ENCODE measurements at places on chromosomes 3 and 15.

DNA sequence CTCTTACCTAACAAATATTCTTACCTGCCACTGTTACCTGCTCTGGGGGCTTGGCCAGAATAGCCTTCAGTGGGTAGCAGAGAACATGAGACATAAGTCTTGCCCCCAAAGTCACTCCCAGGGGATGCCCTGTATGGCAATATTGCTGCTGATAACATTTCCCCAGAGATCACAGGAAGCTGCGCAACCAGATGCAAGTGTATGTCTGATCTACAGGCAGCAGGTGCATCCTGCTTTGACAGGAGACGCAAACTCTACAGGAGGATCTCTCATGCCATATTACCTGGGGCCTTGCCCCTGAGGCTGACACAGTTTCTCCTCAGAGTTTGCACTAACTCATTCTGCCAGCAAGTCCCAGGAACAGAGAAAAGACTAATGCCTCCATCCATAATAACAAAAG lies 174.4 kb upstream of the LPP start:
- no peak for DNase-seq

- no peak for DNase-seq
These were observed 10.5 kb upstream of the HES1 start for GRCh38 chr3:194125442-194125841.

DNA sequence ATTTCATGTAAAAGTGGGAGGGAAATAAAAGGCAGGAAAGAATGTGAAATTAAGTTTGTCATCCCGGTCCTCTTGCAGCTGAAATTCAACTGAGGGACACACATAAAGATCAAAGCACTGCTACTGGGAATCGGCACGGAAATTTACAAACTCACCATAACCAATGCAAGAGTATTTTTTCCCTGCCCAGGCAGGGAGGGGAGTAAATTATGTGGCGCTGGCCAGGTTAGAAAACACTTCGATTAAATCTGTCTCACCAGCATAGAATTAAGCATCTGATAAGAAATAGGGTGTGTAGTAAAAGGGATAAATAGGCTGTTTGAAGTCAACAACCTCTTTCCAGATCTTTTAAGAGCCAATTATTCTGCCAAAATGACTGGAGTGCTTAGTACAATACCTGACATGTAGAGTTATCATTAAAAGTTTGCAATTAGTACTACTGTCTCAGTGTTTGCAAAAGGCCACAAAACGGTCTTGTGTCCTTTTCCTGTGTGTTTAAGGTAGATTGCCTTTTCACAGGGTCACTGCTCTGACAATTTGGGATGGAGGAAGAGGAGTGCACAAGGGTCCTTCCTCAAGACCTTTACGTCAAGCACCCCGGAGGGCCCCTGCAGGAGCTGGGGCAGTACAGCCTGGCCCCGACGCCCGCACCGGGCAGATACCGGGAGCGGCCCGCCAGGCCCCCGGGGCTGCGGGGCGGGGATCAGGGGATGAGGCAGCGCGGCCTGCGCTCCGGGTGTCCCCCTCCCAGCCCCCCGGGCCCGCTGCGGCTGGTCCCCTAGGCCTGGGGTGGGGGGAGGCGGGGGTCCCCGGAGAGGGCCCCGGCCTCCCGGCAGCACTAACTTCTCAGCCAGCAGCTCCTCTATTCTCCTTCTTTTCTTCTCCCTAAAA lies 651 bp downstream of the UBA3 start:
- no peak for DNase-seq

DNA sequence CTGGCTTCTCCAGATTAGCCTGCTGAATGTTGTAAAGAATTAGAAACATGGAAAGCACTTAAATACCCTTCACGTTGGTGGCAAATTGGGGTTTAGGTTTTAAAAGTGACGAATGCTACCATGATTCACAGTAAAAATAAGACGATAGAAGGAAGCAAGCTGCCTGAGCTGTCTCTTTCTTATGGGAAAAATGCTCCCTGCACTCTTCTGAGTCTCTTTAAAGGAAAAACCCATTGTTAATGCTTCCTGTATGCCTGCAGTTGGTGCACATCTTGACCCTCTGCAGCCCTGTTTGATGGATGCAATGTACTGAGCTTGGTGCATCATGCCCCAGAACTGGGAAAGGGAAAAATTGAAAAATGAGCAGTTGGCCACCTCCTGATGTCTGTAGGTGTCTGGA lies 258.6 kb upstream of the RASGRP1 start:
- DNase-seq, result no peak

- peak; percentile 53 for DNase-seq
These were observed 7.0 kb upstream of the NIPA2 start for GRCh38 chr15:22831473-22831872.

GRCh38 chr15:68934341-68934740 lies 4.0 kb downstream of the SPESP1 start:
- DNase-seq, result no peak

GRCh38 chr3:61343543-61343942 lies 92.3 kb upstream of the FHIT start:
- DNase-seq, result no peak

DNA sequence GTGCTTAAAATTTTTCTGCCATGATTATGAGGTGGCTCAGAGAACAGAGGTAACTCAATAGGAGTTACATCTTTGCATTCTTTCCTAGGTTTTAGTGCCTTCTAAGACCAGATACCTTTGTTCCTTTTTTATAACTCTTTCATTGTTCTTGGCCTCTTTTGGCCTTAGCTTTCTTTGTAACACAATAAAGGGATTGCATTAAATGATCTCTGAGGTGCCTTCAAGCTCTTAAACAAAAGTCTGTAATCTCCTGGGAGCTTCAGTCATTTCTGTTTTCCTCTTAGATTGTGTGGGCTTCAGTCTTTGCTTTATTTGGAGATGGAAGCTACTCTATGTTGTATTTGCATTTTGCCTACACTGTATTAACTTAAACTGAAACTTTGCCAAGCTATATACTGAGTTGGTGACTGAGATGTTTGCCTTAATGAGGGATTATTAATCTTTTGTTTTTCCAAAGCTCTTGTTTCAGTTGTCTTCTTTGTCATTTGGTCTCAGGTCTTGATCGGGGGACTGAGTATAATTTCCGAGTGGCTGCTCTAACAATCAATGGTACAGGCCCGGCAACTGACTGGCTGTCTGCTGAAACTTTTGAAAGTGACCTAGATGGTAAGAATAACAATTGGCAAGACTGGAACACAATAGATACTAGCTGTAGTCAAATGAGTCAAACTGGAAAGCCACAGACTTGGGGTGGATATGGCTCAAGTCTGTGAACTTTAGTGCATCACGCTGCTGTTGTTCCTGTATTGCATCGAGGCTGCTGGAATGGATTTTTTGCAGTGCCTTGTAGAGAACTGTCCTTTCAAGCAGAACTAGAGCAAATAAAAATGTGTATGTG lies 110.3 kb downstream of the HCN4 start:
- DNase-seq, result no peak

DNA sequence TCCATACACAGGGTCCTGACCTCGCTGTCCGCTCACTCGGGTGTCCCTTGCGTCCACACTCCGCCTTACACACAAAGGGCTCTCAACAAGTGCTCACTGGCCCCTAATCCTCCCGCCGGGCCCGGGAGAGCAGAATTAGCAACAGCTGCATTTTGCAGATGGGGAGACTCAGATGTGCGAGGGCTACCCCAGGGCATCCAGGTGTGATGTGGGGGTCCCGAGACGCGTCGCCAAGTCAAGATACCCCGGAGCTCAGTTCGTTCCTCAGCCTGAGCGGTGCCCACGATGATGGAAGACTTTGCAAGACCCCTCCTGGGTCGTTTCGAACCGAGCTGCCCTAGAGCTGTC lies 14.9 kb upstream of the WNT7A start:
- no peak for DNase-seq

DNA sequence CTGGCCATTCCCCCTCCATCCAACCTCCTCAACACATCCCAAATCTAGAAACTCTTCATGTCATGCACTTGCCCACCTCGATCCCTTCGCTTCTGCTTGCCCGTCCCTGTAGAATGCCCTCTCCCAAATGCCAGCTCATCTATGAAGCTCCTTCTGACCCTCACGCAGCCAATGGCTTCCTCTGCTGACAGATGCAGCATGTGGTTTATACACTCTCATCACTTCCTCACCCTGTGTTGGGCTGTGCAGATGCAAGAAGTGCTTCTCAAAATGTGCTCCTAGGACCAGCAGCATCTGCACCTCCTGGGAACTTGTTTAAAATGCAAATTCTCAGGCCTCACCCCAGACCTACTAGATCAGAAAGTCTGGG lies 51.7 kb downstream of the SEMA5B start:
- peak; percentile 10 for DNase-seq

DNA sequence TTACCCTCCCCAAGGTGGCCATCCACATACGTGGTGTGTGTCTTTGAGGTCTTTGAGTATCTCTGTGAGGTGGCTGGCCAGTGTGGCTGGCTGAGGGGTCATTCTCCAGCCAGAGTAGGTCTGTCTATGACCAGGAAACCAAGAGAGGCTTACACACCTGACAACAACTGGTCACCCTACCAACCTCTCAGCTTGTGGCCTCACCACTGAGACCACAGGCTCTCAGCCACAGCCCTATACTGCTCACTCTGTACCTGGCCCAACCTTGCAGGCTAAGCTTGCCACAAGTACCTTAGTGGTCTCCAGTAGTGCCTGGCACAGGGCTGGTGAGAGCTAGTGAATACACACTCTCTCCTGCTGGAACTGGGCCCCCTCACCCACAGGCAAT lies 5.1 kb downstream of the HEMK1 start:
- no peak for DNase-seq

DNA sequence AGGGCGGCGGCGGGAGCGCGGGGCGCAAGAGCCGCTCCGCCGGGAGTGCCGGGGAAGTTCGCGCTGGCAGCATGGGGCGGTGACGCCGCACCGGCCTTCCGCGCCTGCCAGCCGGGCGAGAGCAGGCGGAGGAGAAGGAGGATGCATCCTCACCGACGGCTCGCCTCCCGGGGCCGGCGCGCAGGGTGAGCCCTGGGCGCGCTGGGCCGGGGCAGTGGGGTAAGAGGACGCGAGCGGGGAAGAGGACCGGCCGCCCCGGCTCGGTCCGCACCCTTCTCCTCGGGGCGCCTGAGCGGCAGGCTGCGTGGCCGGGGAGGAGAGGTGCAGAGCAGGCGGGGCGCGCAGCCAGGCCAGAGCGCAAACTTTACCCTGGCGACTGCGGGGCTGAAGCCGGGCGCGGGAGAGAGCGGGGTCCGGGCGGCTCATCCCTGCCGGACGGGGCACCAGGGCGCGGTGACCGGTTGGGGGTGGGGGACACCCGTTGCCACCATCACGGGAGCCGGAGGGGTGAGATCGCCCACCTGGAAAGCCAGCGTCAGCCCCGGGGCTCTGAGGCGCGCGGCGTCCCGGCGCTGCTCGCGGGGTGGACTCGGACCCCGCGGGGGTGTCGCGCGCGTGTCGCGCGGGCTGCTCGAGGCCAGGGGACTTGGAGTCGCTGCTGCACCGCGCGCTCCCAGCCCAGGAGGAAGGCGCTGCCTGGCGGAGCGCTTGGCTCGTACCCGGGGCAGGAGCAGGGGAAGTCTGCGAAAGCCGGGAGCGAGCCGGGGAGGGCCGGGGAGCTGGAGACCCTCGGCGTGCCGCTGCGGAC lies 542 bp downstream of the GABRA5 start:
- DNase-seq, result no peak

DNA sequence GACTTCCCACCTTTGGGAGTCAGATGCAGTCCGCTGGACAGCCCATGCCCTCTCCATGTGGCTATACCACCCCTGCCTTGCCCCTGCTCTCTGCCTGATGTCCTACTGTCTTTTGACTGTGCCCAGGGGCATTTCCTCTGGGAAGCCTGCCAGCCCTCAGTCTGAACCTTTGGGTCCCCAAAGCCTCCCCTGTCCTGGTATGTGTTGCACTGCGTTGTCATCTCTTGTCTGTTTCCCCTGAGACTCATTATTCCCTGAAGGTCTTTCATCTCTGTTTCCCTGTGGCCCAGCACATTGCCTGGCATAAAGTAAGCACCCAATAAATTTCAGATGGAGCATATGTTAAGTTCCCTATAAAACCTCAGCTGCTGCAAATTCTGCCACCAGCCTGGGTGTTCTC lies 236.6 kb upstream of the CTDSPL start:
- no peak for DNase-seq

DNA sequence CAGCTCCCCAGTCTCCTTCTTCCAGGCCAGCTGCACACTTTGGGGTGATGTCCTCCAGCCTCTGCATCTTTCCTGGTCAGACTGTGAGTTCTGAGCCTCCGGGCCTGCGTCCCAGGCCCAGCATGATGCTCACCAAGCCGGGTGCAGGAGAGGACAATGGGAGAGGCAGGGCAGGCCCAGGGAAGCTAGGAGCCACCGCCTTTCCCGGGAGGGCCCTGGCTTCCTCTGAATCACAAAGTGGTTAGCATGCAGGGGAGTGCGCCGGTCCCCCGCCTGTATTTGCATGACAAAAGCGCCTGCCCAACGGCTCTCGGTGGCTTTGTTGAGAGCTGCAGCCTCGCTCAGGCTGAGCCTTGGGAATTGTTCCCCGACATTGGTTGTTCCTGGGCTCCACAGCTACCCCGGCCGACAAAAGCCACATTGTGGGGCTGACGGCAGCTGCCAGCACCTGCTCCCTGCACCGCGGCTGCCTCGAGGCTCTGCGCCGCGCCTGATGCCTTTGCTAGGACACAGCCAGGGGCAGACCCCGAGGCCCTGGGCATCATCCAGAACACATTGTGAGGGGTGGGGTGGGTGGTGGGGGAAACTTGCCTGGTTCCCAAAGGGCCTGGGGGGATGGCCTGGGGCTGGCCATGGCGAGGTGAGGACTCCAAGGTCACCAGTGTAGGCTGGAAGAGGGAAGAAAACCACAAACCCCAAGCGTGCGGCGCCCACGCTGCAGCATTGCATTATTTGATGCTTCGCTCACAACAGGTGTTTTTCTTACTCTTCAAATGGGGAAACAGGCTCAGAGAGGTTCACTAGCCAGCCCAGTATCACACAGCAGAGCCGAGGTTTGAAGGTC lies 20.0 kb upstream of the KLF13 start:
- no peak for DNase-seq

- no peak for DNase-seq
These were observed 10.7 kb downstream of the RPLP1 start for GRCh38 chr15:69463182-69463756.
